ENCODE measurements at places on chromosomes 13 and 19. TPM values are rescaled to one million over a fixed set of nuclear protein-coding genes. Genes with fewer than 3 reads are reported as not detected.

CCDC122 gene
- 2.1 TPM for total RNA-seq

CASP14 gene
- not detected for total RNA-seq

MYPOP gene
- total RNA-seq: 0.69 TPM

CEACAM7 gene
- not detected for total RNA-seq

ANKLE1 gene
- 0.16 TPM for total RNA-seq

IFNL1 gene
- not detected for total RNA-seq

FBXW9 gene
- total RNA-seq: 3.9 TPM

FBL gene
- total RNA-seq: 258 TPM

RB1 gene
- 14.0 TPM for total RNA-seq

Data from bronchial smooth muscle cell (primary cell).